Natural killer cell (primary cell): ENCODE measurements at places on chromosomes 7 and 10.

DNA sequence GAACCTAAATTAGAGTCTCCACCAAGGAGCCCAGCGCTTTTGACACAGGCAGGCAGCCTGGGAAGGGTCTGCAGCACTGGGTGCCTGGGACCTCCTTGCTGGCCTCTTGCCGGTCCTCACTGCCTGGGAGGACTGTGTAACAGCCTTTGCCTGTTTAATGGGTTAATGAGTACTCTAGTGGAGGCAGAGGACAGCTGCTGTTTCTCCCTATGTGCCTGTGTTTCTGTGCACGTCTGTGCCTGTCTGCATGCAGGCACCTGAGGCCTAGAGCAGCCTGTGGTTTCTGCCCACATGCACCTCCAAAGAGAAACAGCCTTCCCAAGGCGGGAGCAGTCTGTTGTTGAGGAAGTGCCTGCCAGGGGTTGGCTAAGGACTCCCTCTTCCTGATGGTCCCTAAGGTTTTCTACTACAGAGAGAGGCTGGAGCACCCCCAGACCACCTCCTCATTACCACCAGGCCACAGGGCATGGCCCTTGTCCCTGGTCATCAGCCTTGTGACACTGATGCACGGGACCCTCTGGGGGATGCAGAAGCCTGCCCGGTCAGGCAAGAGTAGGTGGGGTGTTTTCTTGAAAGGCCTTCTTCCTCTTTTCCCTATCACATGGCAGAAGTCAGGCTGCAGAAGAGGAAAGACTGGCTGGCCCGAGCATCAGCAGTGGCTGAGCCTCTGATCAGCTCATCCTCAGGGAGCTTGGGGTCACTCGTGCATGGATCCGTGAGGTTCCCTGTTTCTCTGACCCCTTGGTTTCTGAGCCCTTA lies 14.2 kb downstream of the SLC29A3 start:
- peaks cover 10% of the 10 kb centered on the region for H3K4me1 ChIP-seq
- peaks cover 6% of the 10 kb centered on the region for H3K36me3 ChIP-seq
- no peak overlapping the region for H3K27ac ChIP-seq
- no peaks in the 10 kb centered on the region for H3K27me3 ChIP-seq

DNA sequence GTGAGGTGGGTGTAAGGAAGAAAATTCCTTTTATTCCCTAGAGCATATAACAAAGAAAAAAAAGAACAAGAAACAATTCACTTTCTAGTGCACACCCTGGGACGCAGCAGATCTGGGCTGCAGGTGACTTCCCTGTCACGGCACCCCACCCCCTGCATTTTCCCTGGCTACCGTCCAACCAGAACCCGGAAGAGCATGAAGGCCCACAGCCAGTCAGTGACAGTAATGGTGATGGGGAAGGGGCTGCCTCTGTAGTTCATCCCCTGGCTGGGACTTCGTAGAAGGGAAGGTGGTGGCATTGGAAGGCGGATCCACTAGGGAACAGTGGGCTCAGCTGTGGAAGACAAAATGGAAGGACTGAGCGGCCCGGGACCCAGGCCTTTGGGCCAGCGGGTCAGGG lies 236.7 kb downstream of the BUB3 start:
- peaks cover 9% of the 10 kb centered on the region for H3K4me1 ChIP-seq
- no peak for DNase-seq
- no peak overlapping the region for H3K27ac ChIP-seq
- H3K36me3 ChIP-seq = no peaks in the 10 kb centered on the region

- H3K36me3 ChIP-seq = no peaks in the 10 kb centered on the region
- H3K4me3 ChIP-seq = no peak overlapping the region
- H3K27me3 ChIP-seq = no peaks in the 10 kb centered on the region
- DNase-seq = no peak
- no peak overlapping the region for H3K27ac ChIP-seq
Measured at GRCh38 chr10:53233749-53234148, 461.2 kb upstream of the MBL2 start.

DNA sequence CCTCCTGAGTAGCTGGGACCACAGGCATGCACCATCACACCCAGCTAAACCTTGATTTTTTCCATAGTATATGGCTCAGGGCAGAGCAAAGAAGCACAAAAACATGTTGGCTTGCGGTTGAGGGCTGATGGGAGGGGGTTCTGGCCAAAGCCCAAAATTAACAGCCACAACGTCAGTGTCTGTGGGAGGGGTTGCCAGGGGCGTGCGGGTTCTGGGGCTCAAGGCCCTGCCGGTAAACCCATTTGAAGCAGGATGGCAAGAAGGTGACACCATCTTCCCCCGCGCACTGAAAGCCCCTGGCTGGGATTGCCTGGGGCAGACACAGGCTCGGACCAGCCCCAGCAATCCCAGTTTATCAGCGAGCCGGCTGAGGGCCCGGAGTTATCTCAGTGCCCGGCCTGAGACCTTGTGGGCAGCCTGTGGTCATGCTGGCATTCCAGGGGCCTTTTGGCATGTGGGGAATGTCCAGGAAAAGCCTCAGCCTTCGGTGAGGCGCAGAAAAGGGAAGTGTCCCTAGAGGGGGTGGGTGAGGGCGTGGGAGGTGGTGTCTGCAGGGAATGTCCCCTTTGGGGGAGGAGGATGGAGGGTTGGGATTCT lies 167.7 kb upstream of the TNRC18 start:
- no peaks in the 10 kb centered on the region for H3K36me3 ChIP-seq
- peaks cover 47% of the 10 kb centered on the region for H3K4me1 ChIP-seq
- DNase-seq = peak; percentile 26

DNA sequence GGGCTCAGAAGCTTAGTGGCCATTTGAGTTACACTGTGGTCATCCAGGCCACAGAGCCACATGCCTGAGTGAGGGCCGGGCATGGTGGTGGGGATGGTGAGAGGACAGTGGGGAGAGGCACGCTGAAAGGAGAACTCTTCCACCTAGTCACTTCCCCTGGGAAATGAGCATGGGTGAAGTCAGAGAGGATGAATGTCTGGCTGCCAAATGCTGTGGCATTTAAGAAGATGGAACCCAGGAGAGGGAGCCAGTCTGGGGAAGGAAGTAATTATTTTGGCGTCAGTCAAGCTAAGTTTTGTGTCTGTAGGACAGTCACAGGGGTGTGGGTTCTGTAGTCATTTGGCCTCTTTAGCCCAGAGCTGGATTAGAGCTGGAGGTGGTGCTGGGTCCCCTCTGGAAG lies 86.0 kb upstream of the PODXL start:
- H3K27ac ChIP-seq = no peak overlapping the region
- no peak for DNase-seq
- H3K27me3 ChIP-seq = no peaks in the 10 kb centered on the region
- no peaks in the 10 kb centered on the region for H3K36me3 ChIP-seq
- H3K4me1 ChIP-seq = no peaks in the 10 kb centered on the region
- H3K4me3 ChIP-seq = no peak overlapping the region

GRCh38 chr7:41501006-41501405 lies 201.9 kb downstream of the INHBA start:
- H3K36me3 ChIP-seq = no peaks in the 10 kb centered on the region
- no peak for DNase-seq
- no peak overlapping the region for H3K4me3 ChIP-seq

DNA sequence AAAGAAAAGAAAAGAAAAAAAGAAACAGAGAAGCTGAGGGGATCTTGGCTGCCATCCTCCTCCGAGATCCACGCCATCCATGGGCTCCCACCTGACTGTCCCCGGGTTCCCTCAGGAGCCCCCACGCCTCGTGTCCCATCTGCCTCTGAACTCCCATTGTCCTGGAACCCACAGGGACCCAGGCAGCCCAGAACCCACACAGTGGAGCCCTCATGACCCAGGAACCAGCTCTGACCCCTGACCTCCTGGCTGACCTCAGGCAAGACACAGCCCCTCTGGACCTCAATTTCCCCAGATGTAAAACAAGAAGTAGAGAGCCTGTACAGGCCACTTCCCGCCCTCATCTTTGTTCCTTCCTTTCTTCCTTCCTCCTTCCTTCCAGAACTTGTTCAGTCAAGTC lies 40.4 kb downstream of the RASGEF1A start:
- H3K4me1 ChIP-seq = peaks cover 62% of the 10 kb centered on the region
- peaks cover 3% of the 10 kb centered on the region for H3K27me3 ChIP-seq
- no peaks in the 10 kb centered on the region for H3K36me3 ChIP-seq
- H3K27ac ChIP-seq = no peak overlapping the region
